ENCODE measurements at places on chromosomes 5 and 9.

- DNase-seq = peak; percentile 34
These were observed 9.2 kb upstream of the PHYHD1 start for GRCh38 chr9:128911529-128912035.

GRCh38 chr9:75599126-75599525, 291.3 kb upstream of the PCSK5 start:
- no peak for DNase-seq

GRCh38 chr5:69188811-69189161, 597 bp upstream of the CENPH start:
- no peak for DNase-seq

DNA sequence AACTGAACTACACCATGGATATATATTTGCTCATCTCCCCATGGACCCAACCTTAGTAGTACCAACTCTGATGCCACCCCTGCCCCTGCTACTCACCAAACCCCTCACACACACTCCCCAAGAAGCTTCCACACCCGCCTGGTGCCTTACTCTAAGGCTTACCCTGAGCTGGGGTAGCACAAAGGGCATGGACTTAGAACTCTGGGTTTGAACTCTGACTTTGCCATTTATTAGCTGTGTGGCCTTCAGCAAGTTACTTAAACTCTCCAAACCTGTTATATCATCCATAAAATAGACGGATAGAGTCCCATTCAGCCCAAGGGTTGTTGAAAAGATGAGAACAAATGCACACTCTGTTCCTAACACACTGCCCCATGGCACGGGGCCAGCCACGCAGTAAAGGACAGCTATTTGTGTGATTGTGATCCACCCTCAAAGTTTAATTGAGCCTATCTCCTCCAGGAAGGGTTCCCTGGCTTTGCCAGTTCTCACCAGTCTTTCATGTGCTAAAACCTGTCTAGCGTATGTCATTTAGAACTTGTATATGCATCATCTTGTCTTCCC, 111.0 kb downstream of the KLHL3 start:
- no peak for DNase-seq

- no peak for DNase-seq
These were observed 65.5 kb upstream of the SPRY4 start for GRCh38 chr5:142390334-142390733.

DNA sequence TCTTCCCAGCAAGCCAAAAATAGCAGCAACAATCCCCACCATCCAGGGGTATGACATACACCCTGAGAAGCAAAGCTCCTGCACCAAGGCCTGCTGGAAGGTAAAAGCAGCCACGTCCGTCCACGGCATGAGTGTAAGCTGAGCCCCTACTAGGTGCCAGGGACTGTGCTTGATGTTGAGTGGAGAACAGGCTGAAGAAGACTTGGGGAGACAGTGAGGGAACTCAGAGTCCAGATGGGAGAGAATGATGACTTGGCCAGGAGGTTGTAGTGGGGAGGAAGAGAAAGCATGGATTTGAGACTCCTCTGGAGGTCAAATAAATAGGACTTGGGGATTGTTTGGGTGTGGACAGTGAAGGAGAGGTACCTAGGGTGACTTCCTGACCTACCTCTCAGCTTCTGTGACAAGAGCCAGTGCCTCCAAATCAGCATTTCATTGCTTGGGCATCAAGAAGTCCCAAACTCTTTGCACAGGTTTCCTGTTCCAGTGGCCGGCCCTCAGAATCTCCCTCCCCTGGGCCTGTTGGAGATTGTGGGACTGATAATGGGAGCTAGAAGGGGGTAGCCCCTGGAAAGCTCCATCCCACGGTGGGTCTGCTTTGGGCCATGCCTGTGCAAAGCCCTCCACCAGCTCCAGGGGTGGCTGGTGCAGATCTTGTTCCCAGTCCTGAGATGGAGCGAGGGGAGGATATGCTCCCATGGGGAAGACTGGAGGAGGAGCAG, 58.3 kb upstream of the ADAMTS2 start:
- no peak for DNase-seq

DNA sequence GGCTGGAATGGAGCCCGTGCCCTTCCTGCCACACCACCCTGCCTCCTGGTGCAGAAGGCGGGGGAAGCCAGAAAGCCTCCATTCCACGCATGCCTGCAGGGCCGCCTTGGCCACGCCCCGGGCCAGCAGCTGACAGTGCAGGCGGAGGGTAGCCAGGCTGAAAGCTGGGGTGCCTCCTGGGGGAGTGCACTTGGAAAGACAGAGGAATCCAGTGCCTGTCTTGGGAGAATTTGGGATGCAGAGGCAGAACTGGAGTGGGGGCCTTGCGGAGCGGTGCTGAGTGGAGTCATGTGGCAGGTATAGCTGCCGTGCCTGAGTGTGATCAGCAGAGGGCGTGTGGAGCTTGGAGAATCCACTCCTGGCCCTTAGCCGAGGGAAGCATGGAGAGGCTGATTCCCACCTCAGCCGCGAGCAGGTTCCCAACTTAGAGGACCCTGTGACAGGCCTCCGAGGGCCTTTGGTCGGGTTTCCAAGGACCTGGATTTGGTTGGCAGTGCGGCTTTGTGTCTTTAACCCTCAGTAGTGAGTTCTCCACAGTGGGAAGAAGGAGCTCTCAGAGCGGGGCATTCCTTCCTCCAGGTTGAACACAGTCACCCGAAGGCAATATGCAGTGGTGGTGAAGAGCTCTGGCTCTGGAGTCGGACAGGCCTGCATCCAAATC, 9.1 kb upstream of the URM1 start:
- peak; percentile 88 for DNase-seq

GRCh38 chr9:29339387-29339786, 1766.1 kb upstream of the C9orf72 start:
- no peak for DNase-seq

DNA sequence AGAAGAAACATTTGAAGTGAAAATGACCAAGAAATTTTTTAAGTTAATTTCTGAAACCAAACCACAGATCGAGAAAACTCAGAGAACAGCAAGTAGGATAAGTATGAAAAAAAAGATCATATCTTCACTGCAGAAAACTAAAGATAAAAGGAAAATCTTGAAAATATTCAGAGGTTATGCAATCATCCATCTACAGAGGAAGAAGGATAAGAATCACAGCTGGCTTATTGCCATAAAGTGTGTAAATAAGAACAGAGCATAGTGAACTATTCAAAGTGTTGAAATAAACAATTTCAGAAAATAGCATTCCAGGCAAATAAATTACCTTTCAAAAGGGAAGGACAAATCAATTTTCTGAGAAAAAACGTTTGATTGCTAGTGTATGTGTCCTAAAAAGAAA, 1191.7 kb upstream of the CDH6 start:
- DNase-seq = no peak

- no peak for DNase-seq
These were observed 441.4 kb downstream of the SH3GL2 start for GRCh38 chr9:18020121-18020745.

DNA sequence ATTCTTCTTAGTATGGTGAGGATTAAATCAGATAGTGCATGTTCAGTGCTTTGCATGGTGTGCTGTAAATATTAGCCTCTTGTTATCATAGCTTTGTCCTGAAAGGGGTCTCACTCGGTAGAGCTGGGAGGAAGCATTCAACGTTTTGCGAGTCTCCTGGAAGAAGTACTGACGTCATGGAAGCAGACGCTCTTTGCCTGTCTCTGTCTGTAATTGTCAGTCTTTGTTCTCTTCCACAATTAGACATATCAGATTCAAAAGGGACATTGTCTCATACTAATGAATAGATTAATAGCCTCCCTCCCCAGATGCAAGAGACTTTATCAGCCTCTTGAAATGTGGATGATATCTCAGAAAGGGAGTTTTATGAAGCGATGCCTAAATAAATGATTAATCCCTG, 91.8 kb upstream of the CXCL14 start:
- no peak for DNase-seq

GRCh38 chr5:162497455-162497854, 429.9 kb downstream of the GABRG2 start:
- DNase-seq = no peak

GRCh38 chr5:180142824-180143610, 66.0 kb downstream of the RASGEF1C start:
- no peak for DNase-seq

DNA sequence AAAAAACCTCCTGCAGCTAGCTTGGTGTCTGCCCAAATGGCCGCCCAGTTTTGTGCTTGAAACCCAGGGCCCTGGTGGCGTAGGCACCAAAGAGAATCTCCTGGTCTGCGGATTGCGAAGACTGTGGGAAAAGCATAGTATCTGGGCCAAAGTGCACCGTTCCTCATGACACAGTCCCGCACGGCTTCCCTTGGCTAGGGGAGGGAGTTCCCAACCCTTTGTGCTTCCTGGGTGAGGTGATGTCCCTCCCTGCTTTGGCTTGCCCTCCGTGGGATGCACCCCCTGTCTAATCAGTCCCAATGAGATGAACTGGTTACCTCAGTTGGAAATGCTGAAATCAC, 83.0 kb upstream of the JAK2 start:
- no peak for DNase-seq

DNA sequence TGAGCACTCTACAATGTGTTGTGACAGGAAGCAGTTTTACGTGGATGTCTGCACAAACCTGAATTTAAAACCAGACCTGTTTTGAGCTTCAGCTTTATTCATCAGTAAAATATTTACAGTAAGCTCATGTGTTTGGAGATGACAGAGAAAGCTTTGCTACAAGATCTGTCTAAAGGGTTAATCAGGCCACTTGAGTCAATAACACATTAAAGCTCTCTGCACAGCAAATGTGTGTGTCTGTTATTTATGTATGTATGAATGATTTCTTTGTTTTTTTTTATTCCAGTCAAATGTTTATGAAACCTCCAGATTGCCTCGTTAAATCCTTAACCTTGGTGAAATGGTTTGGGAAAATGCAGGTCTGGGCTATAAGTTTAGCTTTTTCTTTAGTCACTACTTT, 77.3 kb upstream of the SREK1 start:
- DNase-seq = no peak

DNA sequence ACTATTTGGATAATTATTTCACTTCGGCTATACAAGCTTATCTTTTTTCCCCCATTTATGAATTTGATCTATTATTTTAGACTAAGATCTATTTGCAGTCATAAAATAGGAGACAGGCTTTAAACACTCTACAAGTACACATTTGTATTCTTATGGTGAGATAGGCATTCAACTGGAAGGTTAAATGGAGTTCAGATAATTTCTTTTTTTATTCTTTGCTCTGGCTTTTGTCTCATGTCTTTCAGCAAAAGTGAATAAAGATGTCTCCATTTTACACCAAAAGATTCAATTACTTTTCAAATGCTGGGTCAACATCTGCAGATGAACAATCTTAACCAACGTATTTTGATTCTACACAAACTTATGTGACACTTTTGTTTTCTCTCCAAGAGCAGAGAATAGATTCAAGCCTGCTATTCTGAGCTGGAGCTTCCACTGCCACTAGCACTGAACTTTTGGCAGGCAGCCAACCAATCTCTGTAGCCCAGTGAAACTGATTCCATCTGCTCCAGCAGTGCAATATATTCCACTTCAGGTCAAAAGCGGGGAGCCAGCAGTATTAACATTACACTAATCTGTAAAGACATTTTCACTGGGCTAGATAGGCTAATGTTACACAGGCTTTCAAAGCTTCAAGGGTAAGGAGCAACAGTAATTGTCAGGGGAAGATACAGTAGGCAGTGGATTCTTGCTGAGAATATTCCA, 452.0 kb upstream of the ZNF608 start:
- peak; percentile 97 for DNase-seq

DNA sequence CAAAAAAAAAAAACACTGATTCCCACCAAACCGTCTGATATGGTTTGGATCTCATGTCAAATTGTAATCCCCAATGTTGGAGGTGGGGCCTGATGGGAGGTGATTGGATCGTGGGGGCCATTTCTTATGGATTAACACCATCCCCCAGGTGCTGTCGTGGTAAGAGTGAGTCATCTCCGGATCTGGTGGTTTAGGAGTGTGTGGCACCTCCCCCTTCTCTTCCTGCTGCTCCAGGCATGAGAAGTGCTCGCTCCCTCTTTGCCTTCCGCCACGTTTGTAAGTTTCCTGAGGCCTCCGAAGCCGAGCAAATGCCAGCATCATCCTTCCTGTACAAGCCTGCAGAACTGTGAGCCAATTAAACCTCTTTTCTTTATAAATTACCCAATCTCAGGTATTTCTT, 45.2 kb downstream of the HSD17B3 start:
- peak; percentile 29 for DNase-seq

DNA sequence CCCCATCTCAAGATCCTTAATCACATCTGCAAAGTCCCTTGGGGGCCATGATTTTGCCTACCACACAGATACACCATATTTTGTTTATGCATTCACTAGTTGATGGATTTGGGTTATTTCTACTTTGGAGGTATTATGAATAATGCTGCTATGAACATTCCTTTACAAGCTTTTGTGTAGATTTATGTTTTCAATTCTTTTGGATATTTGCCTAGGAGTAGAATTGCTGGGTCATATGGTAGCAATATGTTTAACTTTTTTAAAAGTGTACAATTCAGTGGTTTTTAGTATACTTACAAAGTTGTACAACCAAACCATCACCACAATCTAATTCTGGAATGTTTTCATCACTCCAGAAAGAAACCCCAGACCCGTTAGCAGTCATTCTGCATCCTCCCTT, 7.8 kb upstream of the ANP32B start:
- no peak for DNase-seq

GRCh38 chr9:880725-881124, 39.2 kb downstream of the DMRT1 start:
- no peak for DNase-seq

DNA sequence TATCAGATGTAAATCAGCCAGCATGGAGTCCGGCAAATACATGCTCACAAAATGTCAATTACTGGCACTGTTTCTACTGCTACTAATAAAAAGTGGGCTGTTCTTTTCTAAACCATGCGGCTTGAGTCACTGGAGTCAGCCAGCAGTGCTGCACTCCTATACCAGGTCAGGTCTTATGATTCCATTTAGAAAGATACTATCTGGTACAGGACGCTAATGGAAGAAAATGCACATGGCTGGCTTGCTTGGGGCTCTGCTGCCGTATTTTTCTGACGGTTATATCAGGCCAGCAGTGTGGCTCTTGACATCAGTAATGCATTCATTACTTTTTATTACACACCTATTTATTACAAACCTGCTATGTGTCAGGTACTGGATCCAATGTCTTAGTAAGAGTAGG, 74.3 kb downstream of the NDFIP1 start:
- DNase-seq = peak; percentile 84

- DNase-seq = no peak
These were observed 358.9 kb downstream of the ACTL7B start for GRCh38 chr9:108496846-108497245.

GRCh38 chr5:159100025-159100781, 487 bp upstream of the EBF1 start:
- DNase-seq = peak; percentile 96

GRCh38 chr5:161058781-161059180, 206.8 kb upstream of the ATP10B start:
- DNase-seq = no peak

- no peak for DNase-seq
These were observed 17.2 kb upstream of the SPZ1 start for GRCh38 chr5:80302636-80303035.

Data from BE2C (cell line).